Stromal cell of bone marrow (primary cell): ENCODE measurements at places on chromosomes 7 and 10.

DNA sequence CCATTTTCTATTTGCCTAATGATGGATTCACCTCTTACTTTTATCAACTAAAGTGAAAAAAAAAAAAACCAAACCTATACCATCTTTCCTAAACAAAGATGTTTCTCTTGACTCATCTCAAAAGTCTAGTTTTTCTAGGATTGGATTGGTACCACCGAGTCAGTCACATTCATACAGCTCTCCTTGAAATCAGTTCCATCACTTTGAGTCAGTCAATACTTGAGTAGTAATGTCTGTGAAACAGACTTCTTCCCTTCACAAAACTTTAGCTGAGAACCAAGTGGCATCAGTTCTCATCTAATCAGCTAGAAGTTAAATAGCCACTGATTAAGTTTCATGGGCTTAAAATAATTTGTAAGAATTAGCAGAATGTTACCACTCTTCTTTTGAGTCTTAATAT, 13.3 kb downstream of the CDK6 start:
- DNase-seq = no peak

DNA sequence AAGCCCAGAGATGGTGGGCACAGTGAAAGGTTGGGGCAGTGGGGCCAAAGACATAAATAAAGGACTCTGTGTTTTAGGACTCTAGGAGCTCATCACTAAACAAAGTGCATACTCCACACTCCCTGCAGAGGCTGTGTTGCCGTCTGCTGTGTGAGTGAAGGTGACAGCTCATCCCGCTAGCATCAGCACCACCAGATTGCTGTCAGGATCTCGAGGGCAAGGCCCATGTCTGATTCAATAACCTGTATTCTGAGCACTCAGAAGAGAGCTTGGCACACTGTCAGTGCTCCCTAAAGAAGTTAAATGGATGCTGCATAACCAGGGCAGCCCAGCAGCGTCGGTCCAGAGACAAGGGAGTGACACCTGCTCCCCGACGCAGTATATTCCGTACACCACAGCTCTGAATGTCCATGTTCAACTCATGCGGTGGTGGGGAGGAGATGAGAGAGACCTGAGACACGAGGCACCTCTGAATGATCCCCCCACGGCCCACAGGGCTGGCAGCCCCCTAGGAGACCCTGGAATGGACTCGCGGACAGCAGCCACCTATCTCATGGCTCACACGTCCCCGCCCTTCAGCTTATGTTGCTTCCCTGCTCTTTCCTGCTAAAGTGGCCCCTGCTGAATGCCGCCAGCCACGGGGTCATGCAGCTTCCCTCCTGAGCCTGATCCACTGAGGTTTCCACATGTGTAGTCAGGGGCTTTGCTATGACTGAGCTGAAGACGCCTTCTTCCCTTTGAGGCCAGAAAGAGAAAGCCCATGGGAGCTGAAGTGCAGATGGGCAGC, 132.7 kb upstream of the KCNMA1 start:
- DNase-seq = no peak

DNA sequence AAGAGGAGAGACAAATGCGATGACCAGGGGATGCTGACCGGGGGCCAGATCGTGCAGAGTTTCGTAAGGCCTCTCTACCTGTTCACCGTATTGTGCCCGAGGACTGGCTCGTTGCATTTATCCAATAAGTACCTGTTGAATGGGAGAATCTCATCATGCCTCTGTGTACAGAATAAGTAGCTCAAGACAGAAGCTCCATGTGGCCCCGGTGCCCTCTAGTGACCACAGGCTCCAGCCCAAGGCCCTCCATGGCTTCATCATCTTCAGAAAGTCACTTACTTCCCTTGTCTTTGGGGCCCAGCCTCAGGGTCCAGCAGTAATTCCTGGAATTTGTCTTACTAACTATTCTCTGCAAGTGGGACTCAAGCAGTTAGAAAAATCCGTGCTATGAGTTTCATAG, 151.0 kb downstream of the CHN2 start:
- DNase-seq = no peak

- DNase-seq = no peak
These were observed 165.8 kb downstream of the KLF6 start for GRCh38 chr10:3619241-3619640.

- no peak for DNase-seq
These were observed 17.3 kb downstream of the DAGLB start for GRCh38 chr7:6430271-6430940.

GRCh38 chr10:1933215-1933614, 195.9 kb upstream of the ADARB2 start:
- no peak for DNase-seq

- no peak for DNase-seq
These were observed 76.5 kb downstream of the AUTS2 start for GRCh38 chr7:69674701-69675182.

- no peak for DNase-seq
These were observed 755.4 kb downstream of the KCNMA1 start for GRCh38 chr10:76882245-76882644.

DNA sequence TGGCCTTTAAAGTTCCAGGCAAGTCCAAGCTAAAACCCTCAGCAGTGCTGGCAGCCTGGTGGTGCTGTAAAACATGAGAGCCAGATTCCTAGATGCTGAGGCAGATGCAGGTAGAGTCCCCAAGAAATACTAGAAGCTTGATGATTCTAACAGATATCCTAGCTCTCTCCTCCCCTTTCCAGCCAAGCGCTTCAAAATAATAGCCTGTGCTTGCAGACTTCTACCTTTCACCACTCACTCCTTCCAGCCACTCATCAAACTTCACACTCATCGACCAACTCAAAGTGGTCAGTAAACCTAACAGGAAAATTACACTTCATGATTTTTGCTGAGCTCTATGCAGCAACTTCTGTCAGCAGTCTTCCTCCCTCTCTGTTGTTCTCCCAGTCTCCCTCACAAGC, 50.2 kb downstream of the LMBR1 start:
- DNase-seq = no peak

- DNase-seq = peak; percentile 92
These were observed 48.6 kb upstream of the PPIF start for GRCh38 chr10:79298403-79299244.

GRCh38 chr10:2610946-2611345, 456.4 kb upstream of the PFKP start:
- no peak for DNase-seq

GRCh38 chr10:132385721-132386418, 11.1 kb upstream of the PWWP2B start:
- no peak for DNase-seq

DNA sequence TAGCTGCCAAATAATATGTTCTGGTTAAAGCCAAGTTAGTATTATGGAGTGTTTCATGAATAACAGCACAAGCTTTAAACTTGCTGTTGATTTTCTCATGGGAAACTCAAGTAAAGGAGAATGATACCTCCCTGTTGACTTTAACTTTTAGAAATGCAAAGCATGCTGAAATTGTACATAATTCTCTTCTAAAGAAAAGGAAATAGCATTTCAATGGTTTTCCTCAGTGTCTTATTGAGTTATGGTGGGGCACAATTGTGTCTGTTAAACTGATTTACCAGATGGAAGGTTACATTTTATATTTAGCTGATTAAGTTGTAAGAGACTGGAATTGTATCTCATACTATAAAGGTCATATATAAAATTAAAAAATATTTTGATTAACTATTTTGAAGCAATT, 119.3 kb downstream of the HDAC9 start:
- no peak for DNase-seq

GRCh38 chr7:73831834-73832651, 1.2 kb downstream of the CLDN4 start:
- DNase-seq = no peak

- DNase-seq = no peak
These were observed 9.0 kb downstream of the GUSB start for GRCh38 chr7:65972976-65973375.

DNA sequence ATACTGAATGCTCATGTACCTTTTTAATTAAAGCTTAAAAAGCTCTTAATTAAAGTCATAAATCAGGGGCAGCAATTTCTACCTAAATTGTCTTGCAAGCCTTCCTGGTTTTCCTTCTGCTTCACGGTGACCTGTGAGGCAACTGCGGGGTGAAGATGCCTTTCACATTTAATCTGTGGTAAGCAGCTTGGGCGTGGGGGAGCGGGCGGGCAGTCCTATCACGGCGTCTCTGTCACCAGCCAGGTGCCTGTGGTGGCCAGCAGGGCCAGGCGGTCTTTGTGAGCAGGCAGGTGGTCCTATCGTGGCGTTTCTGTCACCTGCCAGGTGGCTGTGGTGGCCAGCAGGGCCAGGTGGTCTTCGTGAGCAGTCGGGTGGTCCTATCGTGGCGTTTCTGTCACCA, 269.2 kb upstream of the PPP2R2D start:
- no peak for DNase-seq
